Fibroblast of skin of scalp (primary cell): ENCODE measurements at places on chromosomes 5 and 9.

- no peak for DNase-seq
These were observed 609.5 kb upstream of the RGMB start for GRCh38 chr5:98163796-98164493.

DNA sequence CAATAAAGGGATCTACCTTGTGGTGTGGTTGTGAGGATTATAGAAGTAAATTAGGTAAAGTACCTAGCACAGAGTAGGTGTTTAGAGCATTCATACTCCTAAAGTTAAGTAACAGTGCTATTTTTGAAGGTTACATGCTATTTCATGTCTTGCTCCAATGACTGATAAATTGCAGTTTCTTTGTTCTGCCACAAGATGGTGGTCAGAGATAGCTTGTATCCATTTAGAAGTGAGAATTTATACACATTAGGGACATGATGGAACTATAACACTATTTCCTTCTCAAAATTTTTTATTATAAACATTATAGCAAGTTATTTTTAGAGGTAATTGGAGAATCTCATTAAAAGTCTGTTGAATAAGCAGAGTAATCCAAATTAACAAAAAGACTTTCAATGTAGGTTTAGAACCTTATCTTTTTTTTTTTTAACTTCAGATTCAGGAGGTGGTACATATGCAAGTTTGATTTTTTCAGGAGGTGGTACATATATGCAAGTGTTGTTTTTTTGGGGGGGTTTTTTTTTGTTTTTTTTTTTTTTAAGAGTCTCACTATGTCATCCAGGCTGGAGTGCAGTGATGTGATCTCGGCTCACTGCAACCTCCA, 17.1 kb downstream of the MTREX start:
- DNase-seq = peak; percentile 65

DNA sequence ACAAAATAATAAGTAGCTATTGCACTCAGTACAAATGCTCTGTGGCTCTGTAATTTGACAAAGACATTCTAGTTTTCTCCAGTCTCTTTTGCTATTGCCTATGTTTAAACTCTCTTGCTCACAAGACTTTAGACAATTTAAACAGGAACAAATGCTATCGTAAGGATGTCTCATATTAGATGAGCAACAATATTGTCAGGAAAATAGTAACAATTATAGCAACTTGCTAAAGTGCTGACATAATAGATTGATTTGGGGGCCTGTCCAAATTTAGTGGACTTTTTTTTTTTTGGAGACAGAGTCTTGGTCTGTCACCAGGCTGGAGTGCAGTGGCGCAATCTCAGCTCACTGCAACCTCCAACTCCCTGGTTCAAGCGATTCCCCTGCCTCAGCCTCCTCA, 11.8 kb downstream of the KIF2A start:
- DNase-seq = no peak

DNA sequence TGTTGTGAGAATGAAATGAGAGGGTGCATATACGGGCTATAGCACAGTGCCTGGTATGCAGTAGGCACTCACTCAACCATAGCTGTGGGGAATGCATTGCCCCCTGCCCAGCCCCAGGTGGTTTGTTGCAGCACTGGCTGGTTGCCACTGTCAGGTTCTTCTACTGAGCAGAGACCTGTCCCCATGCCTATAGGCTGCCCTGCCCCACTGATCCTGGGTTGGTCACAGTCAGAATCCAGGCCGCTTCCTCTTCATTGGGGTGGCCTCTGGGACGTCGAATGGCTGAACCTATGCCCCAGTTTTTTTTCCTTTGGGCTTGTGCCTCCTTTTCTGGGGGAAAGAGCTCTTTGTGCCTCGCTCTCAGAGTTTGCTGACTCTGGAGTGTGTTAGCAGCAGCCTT, 74.6 kb downstream of the RGS3 start:
- no peak for DNase-seq

DNA sequence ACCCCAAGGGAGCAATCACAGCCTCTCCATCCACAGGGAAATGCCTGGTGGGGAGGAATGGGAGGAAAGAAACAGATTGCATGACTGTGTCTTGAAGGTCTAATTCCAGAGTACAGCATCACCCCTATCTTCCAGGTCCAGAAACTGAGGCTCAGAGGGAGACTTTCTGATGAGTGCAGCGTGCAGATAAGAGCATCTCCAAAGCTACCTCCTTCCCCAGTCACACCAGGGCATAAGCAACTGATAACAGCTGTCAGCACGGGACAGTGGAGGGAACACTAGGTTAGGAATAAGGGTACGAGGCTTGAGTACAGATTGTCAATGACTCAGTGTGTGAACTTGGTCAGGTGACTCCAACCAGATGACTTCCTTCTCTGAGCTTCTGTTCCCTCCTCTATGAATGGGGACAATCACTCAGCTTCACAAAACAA, 126.9 kb downstream of the KCNIP1 start:
- DNase-seq = no peak

DNA sequence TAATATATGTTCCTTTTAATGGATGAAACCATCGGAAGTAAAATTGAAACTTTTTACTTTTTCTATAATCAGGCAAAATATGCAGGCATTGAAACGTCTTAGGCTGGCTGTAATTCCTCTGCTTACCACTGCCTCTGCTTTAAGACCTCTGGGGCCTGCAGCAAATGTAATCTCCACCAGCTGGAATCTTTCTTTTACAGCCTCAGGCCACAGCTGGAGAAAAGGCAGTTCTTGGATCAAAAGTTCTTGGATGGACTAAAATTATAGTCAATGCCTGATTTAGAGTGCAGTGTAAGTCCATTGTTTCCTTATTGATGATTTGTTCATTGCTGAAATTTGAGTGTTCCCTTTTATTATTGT, 396.7 kb downstream of the KCTD16 start:
- DNase-seq = no peak

DNA sequence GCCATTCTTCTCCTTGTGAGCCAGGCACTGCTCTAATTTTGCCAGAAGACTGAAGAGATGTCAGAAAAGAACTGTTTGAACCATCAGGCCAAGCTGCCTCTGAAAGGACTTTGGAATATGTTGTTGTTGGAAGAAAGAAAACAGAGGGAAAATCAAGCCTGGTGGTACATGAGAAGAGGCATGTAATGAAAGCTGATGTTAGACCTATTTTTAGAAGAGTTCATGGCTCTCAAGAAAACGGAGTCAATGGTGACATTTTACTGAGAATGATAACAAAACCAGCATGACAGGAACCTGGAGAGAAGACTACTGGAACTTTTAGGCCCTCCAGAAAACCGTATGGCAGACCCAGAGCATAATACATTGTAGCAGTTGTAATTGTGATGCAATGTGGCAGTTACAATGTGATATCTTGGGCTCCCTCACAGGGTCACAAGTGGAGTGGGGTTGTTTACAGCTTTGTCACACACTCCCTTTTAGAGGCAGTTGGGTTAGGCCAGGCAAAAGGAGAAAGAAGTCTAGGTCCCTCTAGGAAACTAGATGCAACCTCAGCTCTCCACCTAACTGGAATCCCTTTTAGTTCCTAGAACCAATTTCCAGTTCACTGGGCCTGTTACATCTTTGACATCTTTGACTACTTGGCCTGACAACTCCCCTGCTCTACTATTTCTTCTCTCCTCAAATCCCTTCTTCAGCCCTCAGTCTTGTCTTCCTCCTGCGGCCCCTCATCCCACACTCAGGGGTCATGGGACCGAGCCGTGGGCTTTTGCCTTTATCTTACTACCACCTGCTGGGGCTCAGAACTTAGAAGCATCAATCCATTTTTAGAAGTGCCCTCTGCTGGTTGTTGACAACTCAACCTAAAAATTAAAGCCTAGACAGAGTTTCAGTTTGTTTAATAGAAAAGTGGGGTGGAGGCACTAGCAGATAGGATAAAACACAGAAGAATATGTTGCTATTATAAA, 61.2 kb upstream of the JAK2 start:
- DNase-seq = peak; percentile 42
